ENCODE measurements at places on chromosomes 5 and 9.

DNA sequence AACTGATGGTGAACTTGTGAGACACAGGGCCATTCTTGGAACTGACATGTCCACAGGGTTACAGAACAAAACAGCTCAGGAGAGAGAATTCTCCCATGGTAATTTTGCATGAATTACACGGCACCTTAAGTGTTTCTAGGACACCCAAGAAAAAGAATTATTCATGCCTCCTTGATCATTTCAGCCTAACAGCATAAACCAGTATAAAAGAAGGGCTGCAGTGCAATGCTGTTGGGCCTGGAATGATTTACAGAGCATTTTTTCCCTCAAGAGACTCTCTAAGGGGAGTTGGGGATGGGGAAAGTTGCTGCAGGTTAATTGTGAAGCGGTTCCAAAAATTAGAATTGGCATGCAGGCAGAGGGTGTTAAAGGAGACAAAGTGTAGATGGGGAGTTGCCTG lies 136.4 kb upstream of the FBXL7 start:
- no peak for DNase-seq

GRCh38 chr5:158373608-158374395 lies 514.9 kb upstream of the CLINT1 start:
- no peak for DNase-seq

- no peak for DNase-seq
These were observed 212.5 kb downstream of the FANCC start for GRCh38 chr9:95104980-95105379.

- no peak for DNase-seq
These were observed 13.0 kb downstream of the CLPTM1L start for GRCh38 chr5:1331861-1332405.

GRCh38 chr5:88667496-88668201 lies 215.3 kb downstream of the MEF2C start:
- no peak for DNase-seq

GRCh38 chr5:16291474-16291873 lies 111.9 kb upstream of the MARCHF11 start:
- no peak for DNase-seq

DNA sequence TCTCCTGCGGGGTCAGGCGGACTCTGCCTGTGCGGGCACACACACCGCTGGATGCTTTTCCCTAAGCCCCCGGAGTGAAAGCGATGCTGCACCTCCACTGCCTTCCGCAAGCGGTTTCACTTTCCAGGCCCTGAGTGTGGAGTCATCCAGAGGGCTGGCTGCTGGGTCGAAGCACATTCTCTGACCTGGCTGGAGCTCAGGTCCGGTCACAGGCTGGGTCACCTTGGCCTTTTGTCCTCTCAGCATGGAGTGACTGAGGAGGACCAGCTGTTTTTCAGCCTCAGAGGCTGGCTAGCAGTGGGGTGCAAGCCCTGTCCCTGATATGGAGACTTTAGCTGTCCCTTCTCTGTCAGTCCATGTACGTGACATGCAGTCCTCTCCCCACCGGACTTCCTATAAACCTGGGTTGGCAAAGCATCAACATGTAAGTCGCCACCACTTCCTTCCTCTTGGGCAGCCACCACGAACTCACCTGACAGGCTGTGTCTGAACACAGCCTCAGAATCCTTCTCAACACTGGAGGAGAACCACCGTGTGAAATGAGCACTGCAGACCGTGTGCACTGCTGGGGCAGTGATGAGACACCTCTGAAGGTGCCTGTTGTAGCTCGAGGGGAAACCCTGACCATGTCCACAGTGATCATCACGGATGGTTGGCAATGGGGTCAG lies 51.3 kb downstream of the GADD45G start:
- DNase-seq: no peak

DNA sequence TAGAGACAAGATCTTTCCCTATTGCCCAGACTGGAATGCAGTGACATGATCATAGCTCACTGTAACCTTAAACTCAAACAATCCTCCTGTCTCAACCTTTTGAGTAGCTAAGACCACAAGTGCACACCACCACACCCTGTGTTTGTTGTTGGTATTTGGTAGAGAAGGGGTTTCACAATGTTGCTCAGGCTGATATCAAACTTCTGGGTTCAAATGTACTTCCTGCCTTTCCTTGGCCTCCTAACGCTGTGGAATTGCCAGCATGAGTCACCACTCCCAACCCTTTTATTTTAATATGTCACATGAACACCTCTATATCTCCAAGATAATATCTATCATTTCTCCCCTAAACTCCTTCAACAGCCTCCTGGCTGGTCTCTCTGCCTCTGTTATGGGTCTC lies 719.0 kb downstream of the PTPRD start:
- DNase-seq: no peak

DNA sequence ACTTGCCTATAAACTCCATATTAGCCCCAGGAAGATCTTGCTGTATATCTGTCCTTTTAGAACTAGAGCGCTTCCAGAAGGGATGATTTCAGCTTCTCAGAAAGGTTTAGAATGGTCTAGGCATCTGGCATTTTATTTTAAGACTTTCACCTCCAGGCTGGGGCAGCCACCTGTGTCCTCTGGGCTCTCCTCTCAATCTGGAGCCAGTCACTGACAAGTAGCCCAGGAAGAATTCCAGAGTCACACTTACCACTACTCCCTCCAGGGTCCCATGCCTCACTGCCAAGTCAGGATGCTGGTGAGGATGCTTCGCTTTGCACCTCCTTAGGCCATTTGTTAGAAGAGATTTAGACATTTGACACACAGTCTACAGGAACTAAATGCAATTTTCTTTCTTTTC lies 20.8 kb downstream of the B4GALT1 start:
- DNase-seq: no peak

DNA sequence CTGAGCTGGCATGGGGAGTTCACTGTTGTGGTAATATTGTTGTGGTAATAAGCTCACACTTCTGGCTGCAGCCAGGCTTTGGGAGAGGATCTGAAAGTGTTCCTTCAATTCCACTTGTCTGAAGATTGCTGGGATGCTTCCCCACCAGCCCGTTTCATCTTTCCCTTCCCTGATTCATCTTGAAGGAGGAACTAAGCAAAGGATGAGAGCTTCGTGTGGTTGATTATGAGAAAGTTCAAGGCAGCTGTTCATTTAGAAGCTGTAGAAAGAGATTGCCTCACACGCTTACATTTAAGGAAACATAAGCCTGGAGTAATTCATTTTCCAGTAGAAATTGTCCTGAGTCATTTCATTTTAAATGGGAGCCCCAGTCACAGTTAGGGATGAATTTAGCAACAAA lies 122.4 kb upstream of the GAS1 start:
- DNase-seq: no peak

DNA sequence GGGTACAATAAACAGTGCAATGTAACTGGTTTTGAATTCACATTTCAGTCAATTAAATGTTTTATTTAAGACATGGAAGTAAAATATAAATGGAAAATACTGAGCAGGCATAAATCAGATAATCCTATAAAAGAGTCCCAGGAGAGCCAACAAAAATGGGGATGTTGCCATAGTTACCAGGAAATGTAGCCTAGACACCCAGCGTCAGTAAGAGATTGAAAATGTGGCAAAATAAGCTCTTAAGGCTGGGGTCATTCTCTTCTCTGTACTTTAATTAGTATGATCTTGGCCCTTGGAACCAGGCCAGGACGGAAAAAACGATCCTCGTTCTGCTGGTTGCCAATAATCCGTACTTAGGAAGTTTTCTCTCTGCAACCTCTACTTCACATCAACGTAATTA lies 18.9 kb upstream of the RASEF start:
- DNase-seq: no peak

- no peak for DNase-seq
These were observed 6.9 kb upstream of the TRAF1 start for GRCh38 chr9:120933310-120934055.

- no peak for DNase-seq
These were observed 47.4 kb downstream of the P4HA2 start for GRCh38 chr5:132180134-132180745.

DNA sequence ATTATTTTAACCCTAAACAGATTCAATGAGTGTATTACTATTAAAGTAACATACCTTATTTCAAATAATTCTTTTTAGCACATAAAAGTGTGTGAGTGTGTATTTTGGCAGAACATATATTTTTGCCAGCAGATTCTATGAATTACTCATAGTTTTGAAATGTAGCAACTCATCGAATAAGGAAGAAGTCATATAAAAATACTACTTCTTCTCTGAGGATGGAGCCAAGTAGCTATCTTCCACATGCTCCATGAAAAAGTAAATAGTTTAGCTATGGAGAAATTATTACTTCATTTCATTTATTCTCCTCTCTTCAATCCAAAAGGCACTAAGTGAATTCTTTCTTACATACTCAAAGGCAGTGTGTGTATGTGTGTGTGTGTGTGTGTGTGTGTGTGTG lies 1090.4 kb upstream of the CDH6 start:
- no peak for DNase-seq

- DNase-seq: no peak
These were observed 27.8 kb downstream of the ROPN1L start for GRCh38 chr5:10469253-10470050.

DNA sequence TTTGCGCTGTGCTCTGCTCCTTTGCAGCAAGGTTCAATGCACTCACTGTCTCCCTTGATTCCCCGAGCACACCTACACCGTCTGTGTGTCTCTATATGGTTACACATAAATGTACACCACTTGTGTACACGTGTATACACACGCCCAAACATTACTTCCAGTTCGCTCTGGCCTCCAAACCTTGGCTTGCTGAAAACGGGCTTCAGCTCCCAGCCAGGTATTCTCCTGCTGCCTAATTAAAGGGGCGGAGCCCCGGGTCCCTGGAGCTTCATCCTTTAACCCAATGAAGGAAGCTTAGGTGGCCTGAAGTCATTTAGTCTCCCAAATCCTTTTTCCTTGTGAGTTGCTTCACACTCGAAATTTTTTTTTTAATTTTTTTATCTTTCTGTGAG lies 4.6 kb downstream of the ISL1 start:
- no peak for DNase-seq

GRCh38 chr5:132260714-132261551 lies 3.4 kb downstream of the PDLIM4 start:
- peak; percentile 27 for DNase-seq

GRCh38 chr5:72387985-72388384 lies 67.8 kb downstream of the PTCD2 start:
- no peak for DNase-seq

GRCh38 chr9:106896695-106897094 lies 33.7 kb downstream of the ZNF462 start:
- no peak for DNase-seq

DNA sequence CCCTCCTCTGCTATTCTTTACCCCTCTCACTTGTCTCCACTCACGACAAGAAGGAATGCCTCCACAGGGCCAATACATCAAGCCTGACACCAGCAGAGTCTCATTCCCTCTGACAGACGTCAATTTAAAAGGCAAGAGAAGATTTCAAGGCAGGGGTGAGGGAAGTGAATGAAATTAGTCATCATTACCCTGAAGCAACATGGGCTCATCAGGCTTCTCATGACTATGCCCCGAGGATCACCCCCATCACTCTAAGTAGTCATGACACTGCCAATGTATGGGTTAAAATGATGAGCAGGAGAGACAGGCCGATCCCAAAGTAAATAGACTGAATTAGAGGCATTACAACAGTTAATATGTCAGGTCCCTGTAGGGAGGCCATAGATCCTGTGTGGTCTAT lies 504.4 kb downstream of the TLE4 start:
- DNase-seq: no peak

DNA sequence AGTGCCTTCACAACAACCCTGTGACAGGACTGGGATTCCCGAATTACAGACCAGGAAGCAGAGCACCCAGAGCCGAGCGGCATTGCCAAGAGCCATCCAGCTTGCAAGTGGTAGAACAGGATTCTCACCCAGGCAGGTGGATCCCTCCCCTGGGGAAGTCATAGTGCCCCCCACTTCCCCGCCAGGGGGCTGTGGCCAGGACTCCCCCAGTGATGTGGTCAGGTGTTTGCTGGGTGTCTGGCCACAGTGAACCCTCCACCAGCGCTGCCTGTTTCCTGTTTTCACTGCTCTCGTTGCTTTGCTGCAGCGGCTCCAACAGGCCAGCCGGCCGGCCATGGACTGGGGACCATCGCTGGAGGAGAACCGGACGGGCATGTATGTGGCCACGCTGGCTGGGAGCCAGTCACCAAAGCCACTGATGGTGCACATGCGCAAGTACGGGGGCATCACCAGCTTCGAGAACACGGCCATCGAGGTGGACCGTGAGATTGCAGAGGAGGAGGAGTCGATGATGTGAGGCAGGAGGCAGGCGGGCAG lies 19.3 kb downstream of the SLC6A7 start:
- DNase-seq: no peak

- DNase-seq: no peak
These were observed 253.4 kb downstream of the ARRDC3 start for GRCh38 chr5:91129748-91130147.

- DNase-seq: no peak
These were observed 1.7 kb upstream of the CMYA5 start for GRCh38 chr5:79687889-79688288.

DNA sequence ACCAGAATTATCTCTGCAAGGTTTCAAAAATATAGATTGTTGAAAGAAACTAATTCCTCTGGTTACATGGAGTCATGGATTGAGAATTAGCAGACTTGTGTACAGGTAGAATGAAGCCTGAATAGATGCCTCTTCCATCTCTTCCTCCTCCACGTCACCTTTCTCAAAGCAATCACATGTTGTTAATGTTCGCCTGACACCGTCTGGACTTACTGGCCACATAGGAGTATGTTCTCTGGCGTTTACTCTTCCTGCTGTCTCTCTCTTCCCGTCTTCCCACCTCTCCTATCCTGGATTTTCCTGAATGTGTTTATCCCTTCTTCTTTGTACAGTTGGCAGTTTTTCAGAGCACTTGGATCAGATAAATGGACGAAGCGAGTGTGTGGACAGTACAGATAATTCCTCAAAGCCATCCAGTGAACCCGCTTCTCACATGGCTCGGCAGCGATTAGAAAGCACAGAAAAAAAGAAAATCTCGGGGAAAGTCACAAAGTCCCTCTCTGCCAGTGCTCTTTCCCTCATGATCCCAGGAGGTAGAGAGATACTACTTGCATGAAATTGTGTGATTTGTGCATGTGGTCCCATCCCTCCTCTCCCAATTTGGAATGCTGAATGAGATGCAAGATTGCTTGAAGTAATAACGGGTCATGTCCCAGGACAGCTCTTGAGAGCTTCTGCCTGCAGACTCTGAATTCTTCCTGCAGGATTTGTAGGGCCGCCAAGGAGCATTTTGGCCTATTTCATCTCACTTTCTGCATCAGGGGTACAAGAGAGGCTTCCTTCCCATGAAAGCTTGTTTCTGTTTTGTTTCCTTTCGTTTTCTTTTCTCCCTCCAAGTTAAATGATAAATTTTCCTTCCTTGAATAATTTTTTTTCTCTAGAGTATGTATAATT lies 47.3 kb downstream of the CD180 start:
- DNase-seq: no peak

- DNase-seq: no peak
These were observed 204.4 kb upstream of the DMRT1 start for GRCh38 chr9:636931-637591.

- DNase-seq: no peak
These were observed 246.0 kb upstream of the PTPRD start for GRCh38 chr9:10858817-10859216.

DNA sequence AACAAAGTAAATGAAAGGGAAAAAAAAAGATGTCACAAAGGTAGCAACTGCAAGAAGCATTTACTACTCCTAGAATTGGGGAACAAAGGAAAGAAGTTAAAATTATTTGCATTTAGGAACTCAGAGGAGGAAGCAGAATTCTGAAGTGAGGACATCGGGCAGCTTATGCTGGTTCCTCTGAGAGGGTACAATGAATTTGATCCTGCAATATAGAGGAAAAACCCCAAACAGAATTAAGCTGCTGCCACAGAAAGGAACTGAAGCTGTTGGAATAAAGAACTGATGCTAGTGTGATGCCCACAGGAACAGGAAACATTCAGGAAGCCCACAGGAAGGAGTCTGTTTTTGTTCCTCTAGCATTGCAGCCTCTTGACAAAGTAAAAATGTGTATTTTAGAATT lies 22.3 kb upstream of the TBCA start:
- DNase-seq: no peak

Measured in activated CD4-positive, alpha-beta T cell treated with anti-CD3 and anti-CD28 coated beads for 24 hours (primary cell).